ENCODE measurements at places on chromosomes 12 and 14.
A peak's percentile ranks its signal among the peaks of the same experiment; 100 is the strongest.

GRCh38 chr12:124776125-124776513 is 87.5 kb downstream of the SCARB1 start:
- DNase-seq = no peak

DNA sequence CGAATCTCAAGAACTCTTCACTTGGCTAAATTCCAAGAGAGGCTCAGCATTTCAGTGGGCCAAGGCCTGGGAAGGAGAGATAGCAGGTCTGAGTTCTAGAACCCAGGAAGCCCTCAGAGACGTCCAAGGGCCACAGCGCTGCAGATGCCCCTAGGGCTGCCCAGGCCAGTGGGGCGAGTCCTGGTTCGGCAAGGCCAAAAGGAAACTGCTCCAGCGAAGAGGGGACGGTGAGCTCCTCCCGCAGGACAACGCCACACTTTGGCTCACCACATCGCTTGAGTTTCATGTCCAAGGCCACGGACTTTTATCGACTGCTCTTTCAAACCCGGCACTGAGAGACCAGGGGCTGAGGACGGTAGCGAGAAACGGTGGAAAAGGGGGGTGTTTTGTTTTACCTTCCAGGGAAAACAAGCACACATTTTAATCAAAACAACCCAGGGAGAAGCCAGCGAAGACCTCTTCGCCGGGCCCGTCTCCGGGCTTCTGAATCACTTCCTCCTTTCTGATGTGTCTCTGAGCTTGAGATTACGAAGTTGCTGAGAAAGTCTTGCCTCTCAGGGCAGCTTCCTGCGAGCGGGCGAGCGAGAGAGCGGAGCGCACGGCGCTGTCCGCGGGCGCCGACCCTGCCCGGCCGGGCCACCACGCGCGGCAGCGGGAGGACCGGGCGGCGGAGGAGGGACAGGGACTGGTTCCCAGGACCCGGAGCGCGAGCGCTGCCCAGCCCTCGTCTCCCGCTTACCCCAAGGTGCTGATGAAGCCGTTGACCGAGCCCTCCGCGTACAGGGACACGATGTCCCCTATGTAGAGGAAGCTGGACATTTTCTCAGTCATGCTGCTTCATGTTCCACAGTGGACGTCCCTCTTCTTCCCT is 808 bp downstream of the ITPR2 start:
- DNase-seq = peak; percentile 38

- DNase-seq = no peak
Observed at GRCh38 chr12:97940629-97941028, 478.0 kb downstream of the RMST start.

GRCh38 chr12:11782914-11783420 is 133.5 kb downstream of the ETV6 start:
- no peak for DNase-seq

- no peak for DNase-seq
Observed at GRCh38 chr14:76984297-76984696, 44.2 kb downstream of the IRF2BPL start.

DNA sequence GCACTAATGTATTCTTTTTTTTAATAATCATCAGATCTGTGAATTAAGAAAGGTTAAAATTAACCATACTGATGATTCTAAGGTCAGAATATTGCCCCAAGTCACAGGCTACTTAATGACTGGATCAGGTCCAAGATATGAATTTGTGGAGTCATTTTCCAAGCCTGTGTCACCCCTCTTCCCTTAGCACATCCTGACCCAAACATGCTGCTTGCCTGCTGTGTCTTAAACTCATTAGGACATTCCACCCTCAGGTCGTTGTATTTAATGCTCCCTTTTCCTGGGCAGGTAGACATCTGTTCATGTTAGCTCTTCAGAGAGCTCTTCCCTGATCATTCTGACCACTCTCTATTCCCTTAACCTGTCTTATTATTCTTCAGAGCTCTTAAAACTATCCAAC is 463.5 kb upstream of the PDE3A start:
- DNase-seq = no peak

- DNase-seq = no peak
Observed at GRCh38 chr14:92866181-92866752, 56.7 kb upstream of the CHGA start.

DNA sequence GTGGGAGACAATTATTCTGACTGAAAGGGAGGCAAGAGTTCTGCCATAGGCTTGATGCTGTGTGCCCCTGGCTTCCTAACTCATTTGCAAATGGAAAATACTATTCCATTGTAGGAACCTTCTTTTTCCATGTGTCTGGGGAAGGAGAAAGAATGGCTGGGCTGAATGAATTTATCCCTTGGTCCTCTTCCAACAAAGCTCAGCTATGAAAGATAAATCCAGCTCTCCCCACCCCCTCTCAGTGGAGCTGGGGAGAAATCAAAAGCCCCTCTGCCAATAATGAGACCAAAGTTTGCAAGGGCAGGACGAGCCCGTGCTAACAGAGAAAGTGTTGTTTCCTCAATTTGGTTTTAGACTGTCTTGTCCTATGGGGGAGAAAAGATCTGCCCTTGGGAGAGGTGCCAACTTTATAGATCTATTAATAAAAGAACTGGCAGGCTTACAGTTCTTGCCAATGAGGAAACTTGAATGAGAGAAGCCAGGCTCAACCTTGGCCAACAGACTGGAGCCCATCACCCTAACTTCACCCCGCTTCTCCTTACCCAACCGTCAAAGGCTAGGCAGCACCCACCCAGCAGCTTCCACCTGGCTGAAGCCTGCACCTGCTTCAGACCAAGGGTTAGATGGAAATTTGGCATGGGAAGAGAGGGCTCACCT is 8.9 kb upstream of the TCL1B start:
- DNase-seq = no peak

GRCh38 chr14:81007131-81007530 is 51.7 kb downstream of the TSHR start:
- no peak for DNase-seq

DNA sequence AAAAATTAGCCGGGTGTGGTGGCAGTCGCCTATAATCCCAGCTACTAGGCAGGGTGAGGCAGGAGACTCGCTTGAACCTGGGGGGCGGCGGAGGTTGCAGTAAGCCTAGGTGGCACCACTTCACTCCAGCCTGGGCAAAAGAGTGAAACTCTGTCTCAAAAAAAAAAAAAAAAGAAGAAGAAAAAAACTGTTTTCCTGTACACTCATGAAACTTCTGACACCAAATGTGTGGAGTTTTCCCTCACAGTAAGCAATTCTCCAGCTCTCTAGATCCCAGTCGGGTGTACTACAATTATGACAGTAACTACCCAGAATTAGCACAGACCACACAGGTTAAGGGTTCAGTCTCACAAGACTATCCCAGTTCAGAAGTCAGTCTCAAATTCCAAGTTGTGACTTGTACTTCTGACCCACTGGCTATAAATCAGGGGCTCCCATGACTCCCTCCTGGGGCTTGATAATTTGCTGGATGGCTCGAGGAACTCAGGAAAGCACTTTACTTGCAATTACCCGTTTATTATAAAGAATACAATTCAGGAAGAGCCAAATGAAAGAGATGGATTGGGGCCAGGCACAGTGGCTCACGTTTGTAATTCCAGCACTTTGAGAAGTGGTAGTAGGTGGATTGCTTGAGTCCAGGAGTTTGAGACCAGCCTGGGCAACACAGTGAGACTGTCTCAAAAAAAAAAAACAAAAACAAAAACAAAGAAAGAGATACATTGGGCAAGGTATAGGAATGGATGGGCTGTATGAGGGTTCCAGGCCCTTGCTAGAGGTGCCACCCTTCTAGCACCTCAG is 12.4 kb upstream of the ARF6 start:
- DNase-seq = no peak

DNA sequence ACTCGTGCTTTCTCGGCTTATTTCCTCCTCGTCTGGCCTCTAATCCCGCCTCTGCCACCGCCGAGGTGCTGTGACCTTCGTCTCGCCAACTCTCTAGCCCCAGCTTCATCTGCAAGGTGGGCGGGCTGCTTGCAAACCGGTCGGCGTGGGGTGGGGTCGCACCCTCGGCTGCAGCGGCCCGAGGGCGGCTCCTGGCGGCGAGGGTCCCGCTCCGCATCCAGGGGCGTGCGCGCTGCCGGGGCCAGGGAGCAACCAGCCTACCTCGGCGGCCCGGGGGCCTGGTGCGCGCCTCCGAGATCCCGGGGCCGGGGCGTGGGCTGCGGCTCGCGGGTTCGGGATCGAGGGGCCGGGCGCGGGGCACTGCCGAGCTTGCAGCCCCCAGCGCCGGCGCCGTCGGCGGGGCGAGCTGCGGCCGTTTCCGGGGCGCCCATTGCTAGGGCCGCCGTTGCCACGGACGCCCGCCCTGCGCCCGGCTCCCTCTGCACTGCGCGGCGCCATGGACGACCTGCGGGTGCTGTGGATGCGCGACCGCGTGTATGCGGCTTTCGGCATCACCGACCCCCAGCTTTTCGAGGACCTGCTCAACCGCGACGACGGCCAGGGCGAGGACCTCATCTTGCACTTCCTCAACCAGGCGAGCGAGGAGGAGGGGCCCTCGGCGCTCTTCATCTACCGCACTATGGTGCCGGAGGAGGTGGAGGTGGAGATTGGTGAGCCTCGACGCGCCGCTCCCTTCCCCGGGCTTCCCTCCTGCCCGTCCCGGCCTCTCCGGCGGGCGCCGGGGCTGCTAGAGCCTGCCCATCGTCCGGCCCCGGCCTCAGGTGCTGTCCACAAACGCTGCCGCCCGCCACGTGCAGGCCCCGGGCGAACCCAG is at the start of gene DNAH10:
Gene DNAH10 (plus strand): TSS at position 461 of the 874 bp plus-strand sequence. CDS start 36 bp downstream, at position 497.
- peak; percentile 16 for DNase-seq

DNA sequence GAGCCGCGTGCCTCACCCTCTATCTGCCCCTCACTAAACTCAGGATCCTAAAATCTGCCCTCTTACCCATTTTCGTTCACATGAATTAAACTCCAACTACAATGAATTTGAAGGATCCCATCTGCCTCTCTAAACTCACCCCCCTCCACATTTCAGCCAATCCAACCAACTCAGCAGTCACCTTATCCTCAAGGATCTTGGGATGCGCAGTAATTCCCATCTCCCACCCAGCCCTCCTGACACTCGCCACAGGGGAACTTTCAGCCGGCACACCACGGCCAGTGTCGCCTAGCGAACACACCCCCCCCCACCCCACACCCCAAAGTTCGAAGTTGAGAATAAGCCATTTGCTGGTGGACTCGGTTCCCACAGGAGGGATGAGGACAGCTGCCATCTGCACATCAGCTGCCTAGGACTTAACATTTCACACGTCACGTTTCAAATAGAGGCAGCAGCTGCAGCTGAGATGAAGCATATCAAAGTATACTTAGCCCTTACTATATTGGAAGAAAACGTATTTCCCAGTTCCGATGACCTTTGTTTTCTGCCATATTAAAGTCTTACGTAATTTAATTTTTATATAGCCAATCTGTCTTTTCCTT is 8.7 kb upstream of the SELPLG start:
- no peak for DNase-seq

GRCh38 chr12:102543494-102544485 is 63.4 kb upstream of the IGF1 start:
- DNase-seq = no peak

- DNase-seq = no peak
Observed at GRCh38 chr12:18250313-18250916, 10.9 kb upstream of the PIK3C2G start.

DNA sequence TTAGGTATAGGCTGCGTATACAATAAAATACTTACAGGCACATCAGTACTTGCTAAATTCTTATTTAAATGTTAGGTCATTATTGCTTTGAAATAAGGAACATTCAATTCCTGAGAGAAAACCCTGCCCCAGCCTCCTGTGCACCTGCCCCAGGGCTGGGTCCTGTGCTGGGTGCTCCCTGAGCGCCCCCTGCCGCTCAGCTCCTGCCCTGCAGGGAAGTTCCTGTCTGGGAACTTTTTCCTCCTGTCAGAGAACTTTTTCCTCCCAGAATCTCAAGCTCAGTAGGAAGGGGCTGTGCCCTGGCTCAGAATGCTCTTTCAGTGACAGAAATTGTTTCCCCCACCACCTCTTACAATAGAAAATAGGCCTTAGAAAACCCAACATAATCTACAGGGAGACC is 751.1 kb downstream of the TMEM121 start:
- no peak for DNase-seq

DNA sequence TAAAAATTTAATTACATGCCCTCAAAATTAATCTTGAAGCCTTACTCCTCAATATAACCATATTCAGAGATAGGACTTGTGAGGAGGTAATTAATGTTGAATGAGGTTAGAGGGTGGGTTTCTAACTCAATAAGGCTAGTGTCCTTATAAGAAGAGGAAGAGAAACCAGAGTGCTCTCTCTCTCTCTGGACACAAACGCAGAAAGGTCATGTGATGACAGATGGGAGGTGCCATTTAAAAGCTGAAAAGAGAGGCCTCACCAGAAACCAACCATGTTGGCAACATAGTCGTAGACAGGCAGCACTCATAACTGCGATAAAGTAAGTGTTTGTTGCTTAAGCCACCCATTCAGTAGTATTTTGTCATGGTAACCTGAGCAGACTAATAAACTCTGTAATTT is 378.5 kb upstream of the LMO3 start:
- no peak for DNase-seq

DNA sequence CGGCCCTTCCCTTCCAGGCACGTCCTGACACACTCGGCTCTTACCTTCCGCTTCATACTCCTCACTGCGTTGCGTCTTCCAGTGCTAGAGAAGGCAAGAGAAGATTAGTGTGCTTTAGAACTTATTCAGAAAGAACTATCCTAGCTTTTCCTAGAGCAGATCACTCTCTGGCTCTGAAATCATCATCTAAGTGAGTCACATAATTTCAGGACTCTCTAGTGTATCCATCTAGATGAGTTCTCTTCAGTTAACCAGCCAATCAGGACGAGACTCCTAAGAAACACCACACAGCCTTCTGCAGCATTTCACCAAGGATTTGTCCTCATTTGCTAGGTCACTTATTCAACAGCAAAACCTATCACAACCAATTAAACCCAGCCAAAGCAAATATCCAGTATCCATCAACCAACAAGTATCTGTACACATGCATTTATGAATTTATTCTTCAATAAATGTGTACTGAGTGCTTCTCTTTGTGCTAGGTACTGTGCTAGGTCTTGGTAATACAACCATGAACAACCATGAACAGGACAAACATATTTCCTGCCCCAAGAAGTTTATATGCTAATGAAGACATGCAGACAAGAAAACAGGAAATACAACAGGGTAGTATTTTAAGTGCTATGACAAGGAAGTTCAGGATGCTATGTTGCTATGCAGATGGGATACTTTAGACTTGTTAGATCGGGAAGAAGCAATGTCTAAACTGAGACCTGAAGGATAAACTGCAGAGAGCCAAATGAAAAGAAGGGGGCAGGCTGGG is 52.1 kb downstream of the NIN start:
- DNase-seq = no peak

All from activated T-cell treated with anti-CD3 and anti-CD28 coated beads for 4 hours (primary cell).